NCI-H460 (cell line): ENCODE measurements at places on chromosomes 16 and 17.

DNA sequence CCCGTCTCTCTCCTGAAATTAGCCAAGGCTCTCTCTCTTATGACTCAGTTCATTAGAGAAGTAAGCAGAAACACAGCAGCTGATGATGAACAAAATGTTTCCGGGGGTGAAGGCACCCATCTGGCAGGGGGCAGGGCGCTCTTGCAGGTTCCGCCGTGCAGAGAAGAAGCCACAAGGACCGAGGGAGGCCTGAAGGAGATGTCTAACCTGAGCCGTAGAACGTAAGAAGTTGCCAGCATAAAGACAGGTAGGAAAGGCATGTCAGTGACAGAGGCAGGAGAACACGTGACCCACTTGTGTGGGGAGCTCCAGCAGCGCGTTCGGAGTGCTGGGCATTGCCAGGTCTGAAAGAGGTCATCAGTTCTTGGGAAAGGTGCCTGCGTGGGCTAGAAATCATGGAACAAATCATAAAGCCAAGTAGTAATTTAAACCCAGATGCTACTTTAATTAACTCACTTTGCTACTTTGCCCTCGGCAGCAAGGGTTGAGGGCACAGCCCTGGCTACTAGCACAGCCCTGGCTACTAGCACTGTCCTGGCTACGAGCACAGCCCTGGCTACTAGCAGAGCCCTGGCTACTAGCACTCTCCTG, 198.6 kb downstream of the RPTOR start:
- DNase-seq: no peak

GRCh38 chr17:32227910-32228309, 37.7 kb upstream of the RHBDL3 start:
- DNase-seq: no peak

DNA sequence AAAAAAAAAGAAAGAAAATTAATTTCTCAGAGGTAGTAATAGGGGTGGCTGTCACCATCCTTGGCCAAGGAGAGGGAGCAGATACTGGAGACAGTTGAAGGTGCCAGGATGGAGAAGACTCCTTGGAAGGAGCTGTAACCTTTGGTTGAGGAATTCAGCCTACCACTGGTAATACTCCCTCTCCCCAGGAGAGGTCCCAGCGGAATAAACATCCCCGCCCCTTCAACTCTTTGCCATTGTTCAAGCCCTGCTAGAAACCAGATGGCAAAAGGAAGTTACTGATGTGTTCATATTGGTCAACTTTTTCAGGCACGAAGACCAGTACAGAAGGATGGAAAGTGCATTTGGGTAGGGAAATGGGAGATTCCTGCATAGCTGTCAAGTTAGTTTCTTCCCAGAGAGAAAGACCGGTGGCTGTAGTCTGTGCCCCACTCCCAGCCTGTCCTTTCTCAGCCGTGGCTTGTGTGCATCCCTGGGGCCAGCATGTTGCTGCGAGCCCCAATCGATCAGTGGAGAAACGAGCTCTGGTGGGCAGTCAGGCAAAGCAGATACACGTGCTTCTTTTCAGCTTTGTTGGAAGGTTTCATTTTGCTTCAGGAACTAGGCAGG, 612.1 kb downstream of the MAF start:
- no peak for DNase-seq

GRCh38 chr17:30952638-30953393, 18.0 kb upstream of the RNF135 start:
- no peak for DNase-seq

DNA sequence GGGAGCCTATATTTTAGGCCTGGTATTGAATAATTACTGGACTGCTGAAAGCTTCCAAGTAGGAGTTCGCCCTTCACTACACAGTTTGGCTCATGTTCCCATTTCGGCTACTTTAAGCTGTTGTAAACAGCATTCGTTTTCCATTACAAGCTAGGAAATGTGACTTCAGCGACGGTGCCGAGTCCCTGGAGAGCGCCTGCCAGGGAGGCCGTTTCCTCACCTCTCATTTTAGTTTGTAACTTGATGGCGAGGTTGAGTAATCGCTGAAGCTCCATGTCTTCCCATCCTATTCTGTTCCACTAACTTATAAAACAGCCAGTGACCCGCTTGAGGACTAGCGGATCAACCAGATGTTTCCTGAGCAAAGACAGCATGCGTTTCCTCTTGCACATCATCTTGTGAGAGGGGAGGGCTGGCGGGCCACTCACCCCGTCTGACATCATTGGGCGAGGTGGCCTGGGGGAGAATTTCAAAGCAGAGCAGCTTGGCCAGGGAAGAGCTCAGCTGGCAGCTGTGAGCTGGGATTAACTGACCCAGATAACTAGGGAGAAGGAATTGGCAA, 32.9 kb downstream of the PCTP start:
- no peak for DNase-seq

DNA sequence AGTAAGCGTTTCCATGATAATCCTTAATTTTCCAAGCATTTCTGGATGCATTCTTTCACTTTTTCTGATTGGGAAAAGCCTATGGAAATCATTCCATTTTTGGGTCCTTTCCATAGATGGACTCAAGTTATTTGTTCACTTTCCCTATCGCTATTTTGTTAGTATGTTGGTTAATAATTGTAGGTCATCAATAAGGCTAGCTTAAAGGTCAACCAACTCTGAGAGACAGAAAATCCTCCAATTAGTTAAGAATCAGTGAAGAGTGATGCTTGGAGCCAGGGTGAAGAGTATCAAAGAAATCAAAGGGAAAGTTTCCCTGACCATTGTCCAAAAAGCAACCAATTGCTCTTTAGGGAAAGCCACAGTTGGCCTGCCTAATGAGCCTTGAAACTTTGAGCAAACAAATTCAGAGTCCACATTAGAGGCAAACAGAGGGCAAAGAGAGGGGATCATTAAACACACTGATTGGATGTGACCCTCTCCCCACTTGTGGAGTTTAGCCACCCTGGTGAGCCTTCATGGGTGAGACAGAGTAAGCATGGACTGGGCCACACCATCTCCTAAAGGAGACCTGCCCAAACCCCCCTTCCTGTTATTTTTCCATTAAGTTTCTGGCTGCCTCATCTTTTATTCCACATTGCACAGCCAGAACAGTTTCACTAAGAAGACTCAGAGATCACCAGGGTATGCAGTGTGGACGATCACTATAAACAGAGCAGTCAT, 133.4 kb upstream of the DYNLRB2 start:
- DNase-seq: no peak

GRCh38 chr16:57530522-57531252, 5.7 kb downstream of the CCDC102A start:
- no peak for DNase-seq

GRCh38 chr17:17112628-17113200, 70.5 kb downstream of the MPRIP start:
- DNase-seq: no peak

DNA sequence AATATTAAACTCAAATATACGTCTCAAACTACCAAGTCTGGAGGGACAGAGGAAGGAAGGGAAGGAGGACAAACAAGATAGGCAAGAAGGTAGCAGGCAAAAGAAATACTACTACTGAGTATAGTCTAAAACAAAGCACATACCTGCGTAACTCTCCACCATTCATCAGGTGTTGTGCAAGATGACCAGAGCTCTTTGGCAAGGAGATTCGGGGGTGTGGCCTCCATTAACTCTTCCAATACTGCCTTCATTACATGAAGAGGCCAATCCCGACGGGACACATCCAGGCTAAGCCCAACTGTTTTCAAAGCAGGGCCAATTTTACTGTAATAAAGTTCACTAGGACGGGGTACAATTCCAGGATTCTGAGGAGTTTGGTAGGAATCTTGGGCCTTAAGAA, 38.2 kb upstream of the ARL6IP1 start:
- DNase-seq: no peak

DNA sequence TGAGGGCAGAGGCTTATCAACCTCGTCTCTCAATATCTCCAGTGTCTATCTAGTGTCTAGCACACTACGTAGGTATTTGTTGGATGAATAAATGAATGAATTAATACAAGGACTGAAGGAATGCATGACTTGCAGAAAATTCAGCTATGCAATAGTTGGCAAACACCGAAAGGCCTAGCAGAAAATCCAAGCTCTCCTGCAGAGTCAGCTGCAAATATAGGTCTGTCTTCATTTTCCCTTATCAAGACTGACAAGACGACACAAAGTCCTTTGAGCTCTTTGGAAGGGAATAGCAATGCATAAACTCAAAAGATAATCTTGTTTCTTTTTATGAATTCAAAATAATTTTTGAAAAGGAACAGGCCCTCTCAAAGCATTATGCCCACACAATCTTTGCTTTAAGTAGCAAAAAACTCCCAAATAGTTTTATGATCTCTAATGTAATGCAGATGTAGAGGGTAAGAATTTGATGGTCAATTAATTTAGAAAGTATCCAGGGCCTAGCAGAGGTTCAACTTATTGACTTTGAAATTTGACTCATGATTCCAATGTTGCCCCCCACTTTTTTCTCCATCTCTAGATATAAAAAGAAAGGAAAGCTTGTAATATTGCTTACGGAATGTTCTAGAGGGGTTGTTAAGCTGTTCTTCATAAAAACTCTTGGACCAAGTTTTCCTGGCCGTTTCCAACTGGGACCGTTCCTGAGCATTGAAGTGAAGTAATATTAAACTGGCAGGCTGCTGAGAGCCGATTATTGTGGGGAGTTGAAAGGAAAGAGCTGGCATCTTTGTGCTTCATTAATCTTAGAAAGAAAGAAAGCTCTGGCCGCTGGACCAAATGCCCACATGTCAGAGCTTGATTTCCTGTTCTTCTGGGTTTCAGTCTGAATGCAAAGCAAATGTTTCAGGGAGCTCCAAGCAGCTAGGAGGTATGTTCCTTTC, 227.3 kb downstream of the HS3ST3A1 start:
- no peak for DNase-seq

GRCh38 chr16:4113358-4114256, 2.6 kb downstream of the ADCY9 start:
- DNase-seq: no peak

DNA sequence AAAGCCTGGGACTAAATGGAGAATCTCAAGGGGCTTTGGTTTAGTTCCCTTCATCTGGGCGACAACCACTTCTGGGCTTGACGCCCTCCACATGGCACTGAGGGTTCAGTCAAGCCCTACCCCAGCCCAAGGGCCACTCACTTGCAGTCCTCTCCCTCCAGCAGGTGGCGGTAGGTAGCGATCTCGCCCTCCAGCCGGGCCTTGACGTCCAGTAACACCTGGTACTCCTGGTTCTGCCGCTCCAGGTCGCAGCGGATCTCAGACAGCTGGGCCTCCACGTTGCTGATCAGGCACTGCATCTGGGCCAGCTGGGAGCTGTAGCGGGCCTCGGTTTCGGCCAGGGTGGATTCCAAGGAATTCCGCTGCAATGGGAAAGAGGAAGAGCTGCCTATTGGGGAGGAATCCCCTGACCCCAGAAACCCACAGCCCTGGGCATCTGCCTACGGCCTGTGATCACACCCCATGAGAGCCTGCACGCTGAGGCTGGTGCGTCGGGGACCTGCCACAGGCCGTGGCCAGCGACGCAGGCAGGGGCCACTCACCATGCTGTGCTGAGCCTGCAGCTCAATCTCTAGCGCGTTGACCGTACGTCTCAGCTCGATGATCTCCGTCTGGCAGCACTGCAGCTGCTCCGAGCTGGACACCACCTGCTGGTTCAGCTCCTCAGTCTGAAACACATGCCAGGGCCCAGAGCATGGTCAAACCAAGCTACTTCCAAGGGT, 2.7 kb downstream of the KRT36 start:
- peak; percentile 21 for DNase-seq

- DNase-seq: no peak
Observed at GRCh38 chr17:81398176-81398831, 3.0 kb downstream of the BAHCC1 start.

- no peak for DNase-seq
Observed at GRCh38 chr17:78808163-78808562, 26.1 kb upstream of the CYTH1 start.

DNA sequence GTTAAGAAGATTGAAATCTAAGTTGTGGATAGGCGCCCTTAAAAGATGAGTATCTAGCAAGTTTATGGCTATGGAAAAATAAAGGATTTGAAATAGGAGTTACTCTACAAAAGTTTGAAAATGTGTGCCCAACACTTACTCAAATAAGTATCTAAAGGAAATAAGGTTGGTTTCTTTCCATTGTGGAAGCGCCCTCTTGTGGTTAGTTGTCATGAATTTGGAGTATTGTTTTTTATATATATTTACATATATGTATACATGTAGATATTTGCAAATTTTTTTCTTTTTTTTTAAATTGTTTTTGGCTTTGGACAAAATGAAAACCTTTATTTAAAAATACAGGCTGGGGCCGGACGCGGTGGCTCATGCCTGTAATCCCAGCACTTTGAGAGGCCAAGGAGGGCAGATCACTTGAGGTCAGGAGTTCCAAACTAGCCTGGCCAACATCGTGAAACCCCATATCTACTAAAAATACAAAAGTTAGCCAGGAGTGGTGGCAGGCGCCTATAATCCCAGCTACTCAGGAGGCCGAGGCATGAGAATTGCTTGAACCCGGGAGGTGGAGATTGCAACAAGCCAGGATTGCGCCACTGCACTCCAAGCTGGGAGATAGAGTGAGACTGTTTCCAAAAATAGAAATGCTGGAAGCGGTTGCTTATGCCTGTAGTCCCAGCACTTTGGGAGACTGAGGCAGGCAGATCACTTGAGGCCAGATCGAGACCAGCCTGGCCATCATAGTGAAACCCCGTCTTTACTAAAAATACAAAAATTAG, 24.0 kb upstream of the VPS4A start:
- peak; percentile 41 for DNase-seq

DNA sequence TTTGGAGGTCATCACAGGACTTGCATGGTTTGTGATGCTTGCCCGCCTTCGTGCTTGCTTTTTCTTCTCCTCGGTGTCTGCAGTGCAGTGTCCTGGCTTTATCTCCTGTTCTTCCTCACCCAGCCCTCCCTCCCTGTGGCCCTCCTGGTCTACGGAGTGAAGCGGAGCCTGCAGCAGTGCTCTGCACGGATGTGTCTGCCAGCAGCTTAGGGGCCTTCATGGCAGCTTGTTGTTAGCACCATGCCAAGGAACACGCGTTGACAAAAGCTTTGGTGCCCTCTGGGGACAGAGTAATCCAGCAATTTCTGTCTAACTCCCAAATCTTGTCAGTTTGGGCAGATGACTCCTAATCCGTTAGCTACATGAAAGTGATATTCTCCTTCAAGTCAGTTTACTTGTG, 9.9 kb downstream of the DHODH start:
- DNase-seq: no peak

GRCh38 chr17:79038545-79039135, 14.7 kb downstream of the C1QTNF1 start:
- no peak for DNase-seq

DNA sequence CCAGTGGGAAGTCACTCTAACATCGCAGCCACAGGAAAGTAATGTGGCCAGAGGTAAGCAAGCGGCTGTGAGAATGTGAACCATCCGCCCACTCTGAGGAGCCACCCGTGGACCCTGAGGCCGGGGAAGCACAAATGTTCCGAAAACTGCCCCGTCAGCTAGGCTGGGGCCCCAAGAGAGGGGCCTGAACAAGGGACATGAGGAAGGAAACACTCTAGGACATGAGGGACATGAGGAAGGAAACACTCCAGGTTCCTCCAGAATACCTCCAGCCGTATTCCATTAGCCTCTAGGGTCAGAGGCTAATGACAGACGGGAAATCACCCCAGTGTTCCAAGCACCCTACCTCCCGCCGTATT, 317 bp downstream of the TEFM start:
- DNase-seq: peak; percentile 13
